ENCODE measurements at places on chromosomes 6 and 20.

DNA sequence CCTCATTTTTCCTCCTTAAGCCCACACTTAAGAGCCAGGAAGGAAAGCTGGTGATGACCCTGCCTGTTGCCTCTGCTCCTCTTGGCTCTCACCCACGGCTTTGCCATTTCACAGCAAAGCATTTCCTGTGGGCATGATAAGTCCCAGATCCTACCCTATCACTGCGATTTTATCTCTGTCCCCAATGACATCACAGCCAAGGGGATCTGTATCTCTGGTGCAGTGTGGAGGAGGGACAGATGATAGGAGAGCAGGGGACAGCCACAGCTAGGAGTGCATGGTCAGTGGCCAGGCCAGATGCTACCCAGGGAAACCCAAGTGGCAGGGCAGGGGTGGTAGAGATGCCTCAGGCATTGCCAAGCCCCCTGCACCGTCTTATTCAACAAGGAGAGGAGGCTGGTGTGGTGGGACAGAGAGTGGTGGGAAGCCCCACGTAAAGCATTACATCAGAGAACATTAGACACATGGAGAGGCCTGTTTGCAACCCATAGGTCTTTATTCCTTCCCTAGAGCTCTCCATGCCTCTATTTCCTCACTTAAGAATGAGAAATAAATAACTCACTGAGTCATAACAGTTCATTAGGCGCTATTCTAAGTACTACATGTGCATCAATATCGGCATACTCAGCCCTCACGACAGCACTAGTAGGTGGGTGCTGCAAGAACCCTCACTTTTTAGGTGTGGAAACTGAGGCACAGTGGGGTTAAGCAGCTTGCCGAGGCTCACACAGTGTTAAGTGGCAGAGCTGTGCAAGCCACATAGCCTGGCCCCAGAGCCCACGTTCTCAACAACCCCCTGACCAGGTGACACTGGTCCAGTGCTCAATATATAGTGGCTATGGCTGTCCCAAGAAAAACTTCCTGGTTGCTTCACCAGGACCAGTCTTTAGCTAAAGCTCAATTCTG is 4.6 kb downstream of the TFEB start:
- no peak for DNase-seq

DNA sequence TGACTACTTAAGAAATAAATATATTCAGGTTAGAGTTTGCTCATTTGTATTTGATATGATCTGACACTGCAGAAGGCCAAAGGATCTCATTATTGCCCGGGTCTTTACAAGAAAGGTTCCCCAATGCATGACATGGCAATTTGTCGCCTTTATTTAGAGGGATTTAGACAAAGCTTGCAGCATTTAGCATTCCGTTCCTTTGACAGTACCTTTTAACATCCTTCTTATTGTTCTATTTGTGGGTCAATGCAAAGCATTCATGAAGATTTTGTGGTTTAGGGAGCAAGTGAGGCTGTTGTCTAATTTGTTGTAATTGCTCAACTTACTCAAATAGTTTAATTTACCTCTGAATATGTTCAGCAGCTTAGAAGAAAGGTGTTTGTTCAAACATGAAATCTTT is 230.8 kb upstream of the FLRT3 start:
- DNase-seq, result no peak

- no peak for DNase-seq
These were observed 110.8 kb upstream of the MLN start for GRCh38 chr6:33914645-33915044.

DNA sequence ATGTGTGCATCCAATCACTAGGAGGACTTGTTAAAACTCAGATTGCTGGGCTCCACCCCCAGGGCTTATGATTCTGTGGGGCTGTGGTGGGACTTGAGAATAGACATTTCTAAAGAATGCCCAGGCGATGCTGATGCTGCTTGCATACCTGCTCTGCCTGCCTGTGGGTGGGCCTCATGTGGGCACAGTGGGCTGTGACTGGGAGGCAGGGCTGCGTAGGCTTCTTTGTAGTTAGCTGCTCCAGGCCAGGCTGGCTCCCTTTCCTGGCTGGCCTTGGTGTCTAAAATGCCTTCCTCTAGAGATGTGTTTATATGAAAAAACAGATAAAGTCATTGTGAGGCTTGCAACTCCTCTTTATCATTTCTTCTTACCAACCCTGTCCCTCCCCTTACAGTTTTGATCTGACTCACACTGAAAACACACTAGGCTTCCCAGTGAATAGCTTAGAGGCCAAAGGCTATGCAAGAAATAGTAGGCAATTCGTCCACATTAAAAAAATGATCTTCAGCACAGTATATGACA is 495.5 kb upstream of the MAP3K7 start:
- DNase-seq, result no peak

- DNase-seq, result no peak
These were observed 844 bp downstream of the TAGAP start for GRCh38 chr6:159043947-159044346.

All from erythroblast (primary cell).